ENCODE measurements at places on chromosomes 6 and 20.

DNA sequence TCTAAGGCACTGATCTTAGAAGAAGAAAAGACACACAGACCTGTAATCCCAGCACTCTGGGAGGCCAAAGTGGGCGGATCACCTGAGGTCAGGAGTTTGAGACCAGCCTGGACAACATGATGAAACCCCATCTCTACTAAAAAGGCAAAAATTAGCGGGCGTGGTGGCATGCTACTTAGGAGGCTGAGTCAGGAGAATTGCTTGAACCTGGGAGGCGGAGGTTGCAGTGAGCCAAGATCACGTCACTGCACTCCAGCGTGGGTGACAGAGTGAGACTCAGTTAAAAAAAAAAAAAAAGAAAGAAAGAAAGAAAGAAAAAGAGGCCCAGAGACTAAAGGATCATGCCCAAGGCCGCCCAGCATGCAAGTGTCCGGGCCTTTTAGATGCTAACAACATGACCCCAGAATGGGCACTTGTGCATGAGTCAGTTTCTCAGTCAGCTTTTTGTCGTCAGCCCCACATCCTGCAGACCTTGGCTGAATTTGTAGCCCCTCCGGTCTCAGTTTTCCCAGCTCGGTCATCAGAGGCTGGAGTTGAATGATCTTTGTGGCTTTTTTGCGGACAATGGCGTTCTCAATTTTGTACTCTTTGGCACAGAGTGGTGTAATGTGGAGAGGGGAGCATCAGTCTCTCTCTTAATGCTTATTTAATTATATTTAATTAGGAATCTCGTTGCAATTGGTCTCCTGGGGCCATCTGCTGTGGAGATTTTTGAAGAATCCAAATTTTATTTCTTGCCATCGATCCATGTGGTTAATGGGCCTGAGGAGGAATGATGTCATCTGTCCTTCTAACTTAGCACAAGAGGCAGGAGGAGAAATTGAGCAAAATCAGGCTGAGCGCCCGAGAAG is 30.6 kb upstream of the APCDD1L start:
- DNase-seq, result no peak

- DNase-seq, result no peak
Observed at GRCh38 chr20:45039475-45039820, 61.5 kb downstream of the KCNS1 start.

- peak; percentile 42 for DNase-seq
Observed at GRCh38 chr20:35226884-35227681, 593 bp downstream of the MMP24 start.

- no peak for DNase-seq
Observed at GRCh38 chr6:167398214-167399050, 73.5 kb downstream of the TTLL2 start.

DNA sequence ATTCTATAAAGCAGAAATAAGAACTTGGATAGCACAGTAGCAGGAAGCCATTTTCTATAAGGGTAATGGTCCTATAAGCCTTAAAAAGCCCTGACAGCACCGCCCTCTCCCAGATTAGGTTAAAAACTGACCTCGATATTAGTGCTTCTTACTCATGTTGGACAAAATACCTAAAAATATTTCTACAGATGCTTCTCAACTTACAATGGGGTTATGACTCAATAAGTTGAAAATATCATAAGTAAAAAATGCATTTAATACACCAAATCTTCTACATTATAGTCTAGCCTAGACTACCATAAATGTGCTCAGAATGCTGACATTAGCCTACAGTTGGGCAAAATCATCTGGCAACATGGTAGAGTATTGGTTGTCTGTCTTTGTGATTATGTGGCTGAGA is 70.3 kb downstream of the SESN1 start:
- no peak for DNase-seq

- no peak for DNase-seq
Observed at GRCh38 chr6:154245506-154245905, 111.1 kb downstream of the IPCEF1 start.

DNA sequence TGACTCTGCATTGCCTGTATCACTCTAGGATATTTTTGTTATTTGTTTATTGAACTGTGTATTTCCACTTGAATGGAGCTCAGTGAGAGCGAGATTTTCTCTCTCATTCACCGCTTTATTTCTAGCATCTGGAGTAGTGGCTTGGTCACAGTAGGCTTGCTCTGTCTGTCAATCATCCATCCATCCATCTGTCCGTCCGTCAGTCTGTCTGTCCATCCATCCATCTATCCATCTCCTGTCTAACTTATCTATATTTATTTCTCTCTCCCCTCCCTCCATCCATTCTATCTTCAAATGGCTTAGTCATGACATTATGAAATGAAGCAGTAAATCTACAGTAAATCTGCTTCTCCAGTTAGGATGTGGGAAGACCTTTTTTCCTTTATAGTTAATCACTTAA is 94.6 kb downstream of the TIAM2 start:
- DNase-seq, result no peak

- DNase-seq, result peak; percentile 77
Observed at GRCh38 chr20:7352165-7352564, 584.7 kb downstream of the BMP2 start.
